ENCODE measurements at places on chromosomes 3 and 15.
A peak's percentile ranks its signal among the peaks of the same experiment; 100 is the strongest.

DNA sequence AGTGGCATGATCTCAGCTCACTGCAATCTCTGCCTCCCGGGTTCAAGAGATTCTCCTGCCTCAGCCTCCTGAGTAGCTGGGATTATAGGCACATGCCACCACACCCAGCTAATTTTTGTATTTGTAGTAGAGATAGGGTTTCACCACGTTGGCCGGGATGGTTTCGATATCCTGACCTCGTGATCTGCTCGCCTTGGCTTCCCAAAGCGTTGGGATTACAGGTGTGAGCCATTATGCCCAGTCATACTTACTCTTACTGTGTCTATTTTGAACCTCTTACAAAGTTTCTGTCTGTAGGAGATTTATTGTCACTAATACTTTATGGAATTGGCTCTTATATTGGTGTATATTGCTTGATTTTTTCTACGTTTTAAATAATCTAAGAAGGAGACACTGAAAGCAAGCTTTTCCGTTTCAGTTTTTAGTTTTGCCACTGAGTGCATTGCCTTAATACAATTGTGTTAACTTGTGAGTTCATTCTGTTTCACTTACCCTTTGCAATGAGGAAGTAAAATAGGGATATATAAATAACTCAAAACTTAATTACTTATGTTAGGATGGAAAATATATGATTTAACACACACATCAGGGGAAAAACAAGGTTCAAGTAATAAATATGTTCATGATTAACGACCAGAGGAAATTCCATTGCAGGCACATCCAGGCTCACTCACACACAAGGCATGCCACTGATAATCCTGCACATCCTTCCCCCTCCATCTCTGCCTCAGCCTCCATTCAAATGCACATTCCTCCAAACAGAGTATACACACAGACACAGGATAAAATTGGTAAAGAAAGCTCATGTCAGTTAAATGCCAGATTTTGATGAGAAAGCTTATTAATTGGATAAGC lies 279.3 kb upstream of the RASGRP1 start:
- DNase-seq, result no peak

DNA sequence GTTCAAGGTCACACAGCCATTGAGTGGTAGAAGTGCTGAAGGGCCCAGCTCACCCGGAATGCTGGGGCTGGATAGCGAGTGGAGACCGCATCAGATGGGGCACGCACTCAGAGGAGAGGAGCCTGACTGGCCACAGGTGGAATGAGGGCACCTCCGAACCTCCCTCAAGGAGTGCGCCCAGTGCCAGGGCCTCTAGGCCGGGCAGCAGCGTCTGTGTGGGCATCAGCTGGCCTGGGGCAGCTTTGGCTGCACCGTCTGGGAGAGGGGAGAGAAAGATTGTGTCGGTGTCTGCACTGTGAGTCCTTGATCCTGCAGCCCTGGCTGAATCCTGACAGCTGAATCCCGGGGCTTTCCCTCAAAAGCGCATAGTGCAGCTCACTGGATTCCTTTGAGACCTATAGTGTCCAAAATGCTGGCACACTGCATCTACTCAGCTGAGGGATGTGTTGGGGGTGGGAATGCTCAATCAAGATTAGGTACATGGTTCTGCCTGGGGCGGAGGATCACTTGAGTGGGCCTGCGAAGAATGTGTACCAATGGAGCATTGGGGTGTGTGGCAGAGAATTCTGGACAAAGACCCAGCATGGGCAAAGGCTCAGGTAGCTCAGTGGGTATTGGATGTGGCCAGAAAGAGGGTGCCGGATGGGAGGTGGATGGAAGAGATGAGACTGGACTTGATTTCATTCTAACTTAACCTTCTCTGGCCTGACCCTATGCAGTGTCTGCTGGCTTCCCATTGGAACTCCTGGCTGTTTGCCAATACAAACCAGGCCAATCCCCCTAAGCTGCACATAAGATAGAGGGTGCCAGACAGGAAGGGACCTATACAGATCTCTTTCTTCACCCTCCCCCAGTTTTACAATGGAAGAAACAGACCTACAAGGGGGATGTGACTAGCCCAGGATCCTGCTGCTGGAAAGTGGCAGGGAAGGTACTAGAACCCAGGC lies 950 bp downstream of the ANKDD1A start:
- no peak for DNase-seq

GRCh38 chr3:105762749-105763658 lies 105.8 kb downstream of the CBLB start:
- no peak for DNase-seq

GRCh38 chr3:186915806-186916796 lies 14.2 kb upstream of the ST6GAL1 start:
- DNase-seq, result no peak

- no peak for DNase-seq
These were observed 100.7 kb downstream of the TIGIT start for GRCh38 chr3:114394551-114394950.

DNA sequence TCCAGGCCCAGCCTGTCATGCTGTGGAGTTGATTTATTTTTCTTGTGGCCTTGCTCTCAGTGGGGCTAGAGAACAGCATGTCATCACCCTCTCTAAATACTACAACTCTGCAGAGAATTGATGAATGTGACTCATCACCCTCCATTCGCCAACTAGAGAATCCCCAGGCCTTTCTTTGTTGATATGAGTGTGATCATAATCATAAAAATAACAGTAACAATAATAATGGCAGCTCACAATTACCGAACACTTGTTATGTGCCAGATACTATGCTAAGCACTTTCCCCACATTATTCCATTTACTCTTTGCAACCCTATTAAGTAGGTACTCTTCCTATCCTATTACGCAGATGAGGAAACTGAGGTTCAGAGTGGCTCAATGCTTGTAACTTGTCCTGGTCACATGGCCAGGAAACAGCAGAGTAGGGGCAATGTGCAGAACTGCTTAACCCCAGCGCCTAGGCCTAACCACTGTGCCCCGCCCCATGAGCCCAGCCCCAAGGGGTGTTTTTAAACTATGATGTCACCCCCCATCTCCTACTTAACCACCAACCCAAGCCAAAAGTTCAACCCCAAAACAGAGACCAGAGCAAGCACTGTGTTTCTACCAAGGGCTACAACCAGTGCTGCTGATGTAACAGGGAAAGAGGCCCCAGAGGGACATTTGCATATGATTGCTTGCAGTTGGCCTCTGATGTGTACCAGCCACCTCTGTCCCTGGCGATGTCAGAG lies 104.5 kb downstream of the ADCY5 start:
- no peak for DNase-seq

- DNase-seq, result no peak
These were observed 185.0 kb upstream of the ANKRD28 start for GRCh38 chr3:15982667-15983196.

- no peak for DNase-seq
These were observed 30.8 kb downstream of the MAP4 start for GRCh38 chr3:47985381-47985780.

- DNase-seq, result no peak
These were observed 69.8 kb downstream of the SSUH2 start for GRCh38 chr3:8574670-8575322.

DNA sequence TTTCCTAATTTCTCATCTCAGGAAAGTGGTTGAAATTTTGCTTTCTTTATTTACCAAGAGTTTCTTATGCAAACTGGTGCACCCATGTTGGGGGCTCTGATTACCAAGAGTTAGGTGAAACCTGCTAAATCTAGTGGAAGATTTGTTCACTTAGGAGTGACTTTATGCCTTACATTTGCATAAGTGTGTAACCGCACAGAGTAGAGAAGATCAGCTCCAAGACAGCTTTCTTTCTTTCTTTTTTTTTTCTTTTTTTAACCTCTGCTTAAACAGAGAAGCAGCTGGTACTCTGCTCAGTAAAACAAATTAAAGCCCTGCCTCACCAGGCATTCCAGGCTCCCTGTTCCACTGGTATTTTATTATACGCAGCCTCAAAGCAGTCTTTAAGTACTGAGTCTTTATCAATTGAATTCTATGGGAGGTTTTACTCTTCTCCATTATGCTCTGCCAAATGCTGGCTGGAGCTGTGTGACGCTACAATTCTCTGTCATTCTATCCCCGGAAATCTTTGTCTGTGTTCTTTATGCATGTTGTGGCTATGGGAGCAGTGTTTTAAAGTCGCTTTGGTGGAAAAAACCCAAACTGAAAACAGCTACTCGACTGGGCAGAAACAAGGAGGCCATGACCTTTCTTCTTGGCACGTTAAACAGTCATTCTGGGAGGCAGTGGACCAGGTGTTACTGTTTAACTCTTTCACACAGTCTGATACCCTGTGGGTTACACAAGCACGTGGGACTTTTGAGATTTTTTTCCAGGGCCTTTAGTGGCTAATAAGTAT lies 55.2 kb upstream of the GBE1 start:
- no peak for DNase-seq

GRCh38 chr3:24550588-24550987 lies 55.9 kb upstream of the THRB start:
- DNase-seq, result no peak

DNA sequence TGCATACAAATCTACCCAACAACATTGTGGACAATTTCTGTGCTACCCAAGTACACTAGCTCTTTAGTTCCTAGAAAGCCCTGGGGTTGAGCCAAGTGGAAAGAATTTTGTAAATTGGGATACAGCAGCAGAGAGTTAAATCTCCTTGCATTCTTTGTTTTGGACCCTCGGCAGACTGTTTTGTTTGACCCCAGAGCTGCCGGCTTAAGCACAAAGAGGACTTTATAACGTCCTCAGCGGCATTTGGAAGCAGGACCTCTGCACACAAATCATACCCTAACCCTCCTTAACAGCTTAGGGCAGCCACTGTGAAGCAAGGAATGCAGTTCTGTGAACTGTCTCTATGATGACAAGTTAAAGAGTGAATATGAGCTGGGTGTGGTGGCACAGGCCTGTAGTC lies 415.3 kb downstream of the CNTN4 start:
- no peak for DNase-seq

GRCh38 chr15:58549013-58549784 lies 117.4 kb downstream of the LIPC start:
- no peak for DNase-seq

DNA sequence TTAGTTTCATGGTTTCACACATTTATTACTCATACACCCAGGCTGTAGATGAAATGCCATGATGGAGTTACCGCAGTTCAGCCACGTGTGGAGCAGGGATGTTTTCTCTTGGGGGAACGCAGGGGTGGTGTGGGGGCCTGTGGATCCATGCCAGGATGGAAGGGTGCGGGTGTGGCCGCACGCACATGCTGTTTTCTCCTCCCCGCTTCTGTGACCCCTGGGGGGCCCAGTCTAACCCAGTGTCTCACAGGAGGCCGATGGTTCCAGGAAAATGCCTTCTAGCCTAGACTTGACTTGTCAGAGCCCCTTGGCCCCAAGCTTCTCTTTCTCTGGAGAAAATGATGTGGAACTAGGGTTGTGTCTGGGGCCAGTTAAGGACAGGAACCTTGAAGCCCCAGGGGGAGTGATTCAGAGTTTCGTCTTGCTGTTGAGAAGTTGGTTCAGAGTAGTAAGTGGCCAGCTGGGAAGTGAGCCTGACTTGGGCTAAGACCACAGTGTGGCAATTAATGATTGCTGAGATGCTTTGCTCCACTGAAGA lies 240.4 kb upstream of the BHLHE40 start:
- no peak for DNase-seq

GRCh38 chr3:170359178-170359704 lies 1.7 kb downstream of the SKIL start:
- no peak for DNase-seq

- DNase-seq, result no peak
These were observed 41.1 kb upstream of the UBE2E2 start for GRCh38 chr3:23161896-23162570.

DNA sequence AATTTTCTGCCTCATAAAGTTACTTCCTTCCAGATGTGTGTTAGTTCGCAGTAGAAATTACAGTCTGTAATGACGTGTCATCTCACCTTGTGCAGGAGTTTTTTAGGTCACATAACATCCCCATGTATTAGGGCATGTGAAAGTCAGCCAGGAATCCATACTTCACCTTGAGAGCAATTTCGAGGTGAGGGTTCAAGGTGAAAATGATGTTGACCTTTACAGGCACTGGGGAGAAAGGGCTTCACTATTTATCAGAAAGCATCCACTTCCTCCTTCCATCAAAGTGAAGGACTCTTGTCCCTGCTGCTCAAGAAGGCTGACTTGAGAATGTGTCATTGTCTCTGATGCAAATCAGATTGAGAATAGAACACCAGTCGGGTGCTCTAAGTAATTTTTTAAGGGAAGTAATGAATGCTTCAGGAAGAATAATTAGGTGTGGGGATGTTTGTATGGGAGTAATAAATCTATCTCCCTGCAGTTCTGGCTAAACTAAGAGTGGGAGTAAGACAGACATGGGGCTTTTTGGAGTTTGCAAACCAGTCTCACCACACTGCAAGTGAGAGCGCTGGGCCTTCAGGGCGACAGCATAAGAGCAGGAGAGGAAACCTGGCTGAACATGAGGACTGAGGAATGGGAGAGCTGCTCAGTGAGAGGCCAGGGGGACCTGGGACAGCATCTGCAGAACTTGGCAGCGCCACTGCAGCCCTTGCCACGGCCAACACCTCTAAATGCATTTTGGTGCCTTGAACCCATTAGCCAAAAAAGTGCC lies 85.9 kb upstream of the IL12A start:
- DNase-seq, result no peak

- DNase-seq, result peak; percentile 78
These were observed 17.4 kb upstream of the CLK3 start for GRCh38 chr15:74598126-74598842.

GRCh38 chr3:14377838-14378169 lies 24.6 kb upstream of the SLC6A6 start:
- no peak for DNase-seq

DNA sequence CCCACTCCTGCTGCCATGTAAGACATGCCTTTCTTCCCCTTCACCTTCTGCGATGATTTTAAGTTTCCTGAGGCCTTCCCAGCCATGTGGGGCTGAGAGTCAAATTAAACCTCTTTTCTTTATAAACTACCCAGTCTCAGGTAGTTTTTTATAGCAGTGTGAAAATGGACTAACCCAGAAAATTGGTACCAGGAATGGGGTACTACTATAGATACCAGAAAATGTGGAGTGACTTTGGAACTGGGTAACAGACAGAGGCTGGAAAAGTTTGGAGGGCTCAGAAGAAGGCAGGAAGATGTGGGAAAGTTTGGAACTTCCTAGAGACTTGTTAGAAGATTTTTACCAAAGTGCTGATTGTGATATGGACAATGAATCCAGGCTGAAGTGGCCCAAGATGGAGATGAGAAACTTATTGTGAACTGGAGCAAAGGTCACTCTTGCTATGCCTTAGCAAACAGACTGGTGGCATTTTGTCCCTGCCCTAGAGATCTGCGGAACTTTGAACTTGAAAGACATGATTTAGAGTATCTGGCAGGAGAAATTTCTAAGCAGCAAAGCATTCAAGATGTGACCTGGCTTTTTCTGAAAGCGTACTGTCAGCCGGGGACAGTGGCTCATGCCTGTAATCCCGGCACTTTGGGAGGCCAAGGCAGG lies 52.7 kb downstream of the TMCC1 start:
- no peak for DNase-seq

Data from NCI-H774 (cell line).